ENCODE measurements at places on chromosomes 2 and 18. TPM values are rescaled to one million over a fixed set of nuclear protein-coding genes. Genes with fewer than 3 reads are reported as not detected.
A peak's percentile ranks its signal among the peaks of the same experiment; 100 is the strongest.

GRCh38 chr18:13735681-13736080, 9.2 kb downstream of the RNMT start:
- no peak for DNase-seq

The AGXT gene
- not detected for total RNA-seq

The MOCOS gene
- 0.38 TPM for total RNA-seq

DNA sequence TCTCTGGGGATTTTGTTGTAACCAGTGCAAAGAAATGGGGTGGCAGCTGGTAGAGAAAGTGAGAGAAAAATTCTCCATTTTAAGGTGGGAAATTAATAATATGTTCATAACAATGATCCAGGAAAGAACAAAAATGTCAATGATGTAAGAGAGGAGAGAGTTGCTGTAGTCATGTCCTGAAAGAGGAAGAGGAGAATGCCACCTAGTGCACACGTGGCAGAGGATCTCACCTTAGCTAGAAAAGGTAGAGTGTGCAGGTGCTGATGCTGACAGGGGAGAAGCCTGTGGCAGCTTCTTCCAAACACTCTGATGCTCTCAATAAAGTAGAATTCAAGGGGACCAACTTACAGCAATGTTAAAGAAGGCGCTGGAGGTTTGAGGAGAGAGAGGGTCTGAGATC, 282.9 kb upstream of the PKDCC start:
- no peak for DNase-seq

DNA sequence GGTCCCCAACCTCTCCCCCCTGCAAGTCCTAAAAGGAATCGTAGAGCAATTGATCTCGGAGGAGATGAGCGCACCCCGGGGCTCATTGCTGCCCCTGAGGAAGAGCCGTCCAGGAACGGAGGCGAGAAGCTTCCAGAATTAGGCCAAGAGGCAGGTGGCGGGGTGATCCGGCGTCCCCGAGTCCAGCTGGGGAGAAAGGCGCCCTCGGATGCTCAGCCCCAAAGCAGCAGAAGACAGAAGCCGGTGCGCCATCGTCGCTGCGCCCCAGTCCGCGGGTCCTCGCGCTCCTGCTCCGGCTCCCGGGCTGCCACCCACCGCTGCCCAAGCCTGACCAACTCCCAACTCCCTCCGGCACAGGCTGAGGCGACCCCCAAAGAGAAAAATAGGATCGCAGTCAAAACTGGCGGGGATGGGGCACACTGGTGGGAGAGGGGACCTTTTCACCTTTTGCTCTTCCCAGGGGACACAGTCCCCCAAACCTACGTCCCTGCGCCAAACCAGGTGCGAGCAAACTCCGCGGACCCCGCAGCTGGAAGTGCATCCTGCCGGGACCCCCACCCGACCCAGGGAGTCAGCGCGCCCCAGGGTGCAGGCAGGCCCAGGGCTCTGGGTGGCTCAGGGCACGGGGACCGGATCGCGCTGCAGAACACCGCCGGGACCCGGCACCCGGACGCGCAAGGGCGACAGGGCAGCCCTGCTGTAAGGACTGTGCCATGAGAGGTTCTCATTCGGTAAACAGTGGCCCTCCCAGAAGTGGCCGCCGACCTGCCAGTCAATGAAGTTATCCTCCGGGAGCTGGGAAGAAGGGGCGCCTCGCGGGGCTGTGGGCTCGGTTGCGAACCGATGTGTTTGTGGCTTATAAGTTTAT, 8.4 kb upstream of the MEIS1 start:
- DNase-seq = peak; percentile 37

GRCh38 chr2:79729532-79729931, 216.7 kb downstream of the CTNNA2 start:
- DNase-seq = no peak

DNA sequence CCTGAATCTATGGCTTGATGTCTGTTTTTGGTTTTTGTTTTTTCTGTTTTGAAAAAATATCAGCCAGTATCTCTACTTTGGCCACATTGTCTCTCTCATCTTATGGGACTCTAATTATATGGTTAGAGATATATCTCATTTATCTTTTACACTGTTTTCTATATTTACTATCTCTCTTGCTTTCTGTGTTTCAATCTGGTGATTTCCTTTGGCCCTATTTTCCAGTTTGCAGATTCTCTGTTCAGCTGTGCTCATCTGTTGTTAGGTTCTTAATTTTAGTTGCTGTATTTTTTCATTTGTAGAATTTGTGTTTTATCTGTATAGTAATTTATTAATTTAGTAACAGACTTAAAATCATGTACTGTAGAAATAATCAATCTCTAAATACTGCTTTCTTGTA, 41.3 kb upstream of the ELAC1 start:
- no peak for DNase-seq

The LRRTM4 gene
- total RNA-seq = 0.92 TPM

- DNase-seq = no peak
Measured at GRCh38 chr2:111100765-111101162, 19.9 kb upstream of the BCL2L11 start.

DNA sequence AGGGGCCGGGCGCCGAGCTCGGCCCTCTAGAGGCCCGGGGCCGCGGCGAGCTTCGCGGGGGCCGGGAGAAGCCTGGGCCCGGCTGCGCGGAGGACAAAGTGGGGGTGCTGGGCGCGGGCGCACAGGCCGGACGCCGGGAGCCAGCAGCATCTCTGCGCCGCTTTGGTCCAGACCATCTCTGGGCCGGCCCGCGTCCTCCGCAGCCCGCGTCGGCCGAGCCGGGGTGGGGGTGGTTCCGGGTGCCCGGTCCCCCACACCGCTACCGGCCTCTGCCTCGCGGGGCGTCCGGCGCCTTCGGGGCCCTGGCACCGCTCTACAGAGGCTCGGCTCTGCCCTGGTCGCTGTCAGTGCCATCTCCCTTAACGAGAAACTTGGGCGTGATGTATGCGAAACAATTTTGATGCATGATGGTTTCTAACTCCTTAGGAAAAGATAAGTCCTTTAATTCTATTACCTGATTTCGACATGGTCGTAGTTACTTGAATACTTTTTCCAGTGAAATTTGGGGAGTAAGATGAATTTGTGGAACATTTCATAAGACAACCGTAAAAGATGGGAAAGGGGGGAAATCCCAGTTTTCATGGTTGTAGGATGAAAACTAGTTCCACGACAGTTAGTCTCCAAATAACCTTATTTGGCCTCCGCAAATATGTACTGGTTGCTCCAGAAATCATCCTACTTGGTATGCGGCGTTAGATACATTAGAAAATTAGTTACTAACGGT, 562 bp downstream of the TWSG1 start:
- no peak for DNase-seq

DNA sequence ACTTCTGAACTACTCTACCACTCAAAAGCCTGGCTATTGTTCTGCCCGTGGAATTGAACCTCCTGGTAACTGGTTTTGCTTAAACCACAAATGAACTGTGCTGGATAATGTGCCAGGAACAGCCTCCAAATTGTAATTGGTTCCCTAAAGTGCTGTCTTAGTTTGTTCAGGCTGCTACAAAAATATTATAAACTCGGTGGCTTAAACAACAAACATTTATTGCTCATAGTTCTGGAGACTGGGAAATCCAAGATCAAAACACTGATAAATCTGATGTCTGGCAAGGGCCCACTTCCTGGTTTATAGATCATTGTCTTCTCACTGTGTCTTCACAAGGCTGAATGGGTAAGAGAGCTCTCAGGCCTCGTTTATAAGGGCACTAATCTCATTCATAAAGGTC, 149.2 kb upstream of the NCKAP5 start:
- DNase-seq = no peak

- no peak for DNase-seq
Measured at GRCh38 chr2:67321588-67321903, 75.6 kb upstream of the ETAA1 start.

- no peak for DNase-seq
Measured at GRCh38 chr2:73013936-73014335, 57.6 kb downstream of the SFXN5 start.

- DNase-seq = no peak
Measured at GRCh38 chr2:198314559-198315153, 510.3 kb downstream of the PLCL1 start.

DNA sequence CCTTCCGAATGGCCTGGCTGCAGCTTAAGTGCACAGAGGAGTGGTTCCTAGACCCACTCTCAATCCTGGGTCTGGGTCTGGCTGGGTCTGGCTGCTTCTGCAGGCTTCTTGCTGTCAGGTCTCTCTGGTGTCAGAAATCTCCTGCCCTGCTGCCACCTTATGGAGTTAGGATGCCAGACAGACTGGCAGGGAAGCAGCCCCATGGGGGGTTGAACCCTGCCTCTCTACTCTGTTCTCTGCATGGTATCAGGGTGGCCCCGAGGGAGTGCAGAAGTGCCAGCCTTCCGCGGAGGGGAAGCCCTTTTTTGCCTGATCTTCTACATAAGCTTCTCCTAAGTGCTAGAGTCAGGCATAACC, 89.4 kb downstream of the ZCCHC2 start:
- no peak for DNase-seq

DNA sequence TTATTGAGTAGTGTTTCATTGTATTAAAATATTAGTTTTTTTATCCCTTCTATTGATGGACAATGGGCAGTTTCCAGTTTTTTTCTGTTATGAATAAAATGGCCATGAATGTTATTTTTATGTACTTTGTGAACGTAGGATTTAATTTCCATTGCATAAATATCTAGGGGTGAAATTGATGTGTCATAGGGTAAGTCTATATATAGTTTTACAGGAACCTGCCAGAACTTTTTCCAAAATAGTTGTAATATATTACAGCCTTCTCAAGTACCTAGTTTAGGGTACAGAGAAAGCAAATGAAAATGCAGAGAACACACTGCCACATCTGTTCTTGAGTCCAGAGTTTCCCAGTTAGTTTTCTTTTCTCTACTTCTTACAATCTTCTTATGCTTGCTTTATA, 378.6 kb downstream of the MEIS1 start:
- DNase-seq = no peak

- no peak for DNase-seq
Measured at GRCh38 chr2:189662669-189663226, 1.5 kb downstream of the ASNSD1 start.

- no peak for DNase-seq
Measured at GRCh38 chr18:37435996-37436395, 129.6 kb downstream of the CELF4 start.

- DNase-seq = no peak
Measured at GRCh38 chr18:3066341-3067110, 53.6 kb upstream of the LPIN2 start.

- DNase-seq = peak; percentile 52
Measured at GRCh38 chr18:55587418-55588110, 428 bp downstream of the TCF4 start.

GRCh38 chr2:2827046-2827636, 496.1 kb upstream of the MYT1L start:
- no peak for DNase-seq

GRCh38 chr2:54651291-54651690, 72.2 kb upstream of the EML6 start:
- DNase-seq = no peak

- no peak for DNase-seq
Measured at GRCh38 chr2:23273786-23274185, 111.2 kb upstream of the KLHL29 start.

The HS1BP3 gene
- total RNA-seq = 20.1 TPM

The RGPD8 gene
- total RNA-seq = 4.8 TPM

GRCh38 chr2:149399934-149400615, 69.7 kb downstream of the LYPD6 start:
- no peak for DNase-seq

- DNase-seq = no peak
Measured at GRCh38 chr18:62585274-62586150, 62.7 kb downstream of the ZCCHC2 start.

DNA sequence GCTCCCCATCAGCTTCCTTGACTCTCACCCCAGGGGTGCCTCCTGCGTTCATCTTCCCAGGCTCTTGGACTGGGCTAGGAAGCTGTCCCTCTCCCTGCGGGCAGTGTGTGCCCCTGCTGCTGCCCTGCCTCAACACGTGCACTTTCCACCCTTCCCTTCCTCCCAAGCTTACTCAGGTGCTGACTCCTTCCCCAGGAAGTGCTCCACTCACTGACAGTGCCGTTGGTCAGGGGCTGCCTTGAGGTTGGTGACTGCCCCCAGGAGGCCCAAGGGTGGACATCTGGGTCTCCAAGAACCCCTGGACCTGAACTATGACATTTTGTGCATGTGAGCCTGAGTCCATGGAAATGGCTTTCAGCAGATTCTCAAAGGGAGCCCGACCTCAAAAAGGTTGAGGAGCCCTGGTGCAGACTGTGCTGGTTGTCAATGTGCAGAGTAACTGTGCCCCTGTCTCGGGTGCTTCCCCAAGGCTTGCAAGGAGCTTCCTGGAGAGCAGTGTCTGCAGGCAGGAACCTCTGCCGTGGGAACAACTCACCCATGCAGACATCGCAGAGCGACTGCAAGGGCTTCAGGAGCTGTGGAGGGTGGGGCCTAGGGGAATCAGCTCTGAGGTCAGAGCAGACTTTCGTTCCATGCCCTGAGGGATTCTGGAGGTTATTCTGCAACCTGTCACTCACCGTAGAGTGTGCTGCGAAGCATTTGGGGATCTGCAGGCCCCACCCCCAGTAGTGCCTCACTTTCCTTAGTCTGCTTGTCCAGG, 116.5 kb upstream of the MCFD2 start:
- DNase-seq = peak; percentile 7

DNA sequence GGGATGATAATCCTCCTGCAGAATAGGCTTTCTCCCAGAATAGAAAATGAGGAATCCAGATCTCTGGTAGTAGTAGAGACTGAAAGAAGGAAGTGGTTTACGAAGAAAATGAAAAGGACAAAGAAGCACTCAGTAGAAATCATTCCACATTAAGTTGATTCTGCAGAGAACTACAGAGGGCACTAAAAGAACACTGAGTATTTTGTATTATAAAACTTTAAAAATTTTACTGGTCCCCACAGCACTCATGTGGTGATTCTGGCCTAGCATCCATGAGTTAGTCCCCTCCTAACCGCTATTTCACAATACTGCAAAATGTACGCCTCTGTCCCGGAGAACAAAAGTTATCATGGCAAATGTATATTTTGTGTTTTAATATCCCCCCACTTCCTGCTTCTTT, 42.9 kb upstream of the SLC35F5 start:
- no peak for DNase-seq

DNA sequence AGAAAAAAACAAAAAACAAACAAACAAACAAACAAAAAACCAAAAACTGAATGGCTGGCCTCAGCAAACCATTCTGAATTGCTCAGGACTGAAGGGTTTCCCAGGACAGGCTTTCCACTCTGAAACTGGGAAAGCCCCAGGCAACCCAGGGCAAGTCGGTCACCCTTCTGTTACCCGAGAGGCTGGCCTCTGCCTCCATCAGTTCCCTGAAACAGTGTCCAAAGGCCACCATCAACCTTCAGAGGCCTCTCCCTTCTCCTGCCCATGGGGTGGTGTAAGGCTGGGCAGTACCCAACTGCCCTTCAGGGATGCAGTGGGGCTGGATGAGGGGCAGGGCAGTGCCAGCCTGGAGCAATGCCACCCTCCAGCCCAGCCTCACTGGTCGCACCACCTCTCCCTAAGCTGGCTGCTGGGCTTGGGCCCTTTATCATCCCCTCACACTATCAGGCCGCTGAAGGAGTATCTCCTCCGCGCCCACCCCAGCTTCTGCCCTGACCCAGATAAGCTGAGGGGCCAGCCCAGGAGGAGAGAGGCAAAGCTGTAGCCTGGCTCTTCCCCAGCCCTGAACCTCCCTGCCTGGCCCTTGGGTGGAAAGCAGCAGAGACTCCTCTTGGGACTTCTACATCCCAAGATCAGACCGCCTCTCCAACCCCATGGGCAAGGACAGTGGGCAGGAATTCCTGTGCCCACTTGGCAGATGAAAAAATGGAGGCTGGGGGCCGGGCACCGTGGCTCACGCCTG, 35.9 kb downstream of the ZFP36L2 start:
- DNase-seq = no peak

The CHRND gene
- total RNA-seq = not detected

- DNase-seq = no peak
Measured at GRCh38 chr18:75071484-75071785, 137.5 kb downstream of the PTGR3 start.

The SLC40A1 gene
- total RNA-seq = 51.0 TPM

Data from Right ventricle myocardium inferior (tissue), 1 donor.